NCI-H748 treated with DMSO at 0.1 percent for 48 hours (cell line): ENCODE measurements at places on chromosomes 16 and 17.

DNA sequence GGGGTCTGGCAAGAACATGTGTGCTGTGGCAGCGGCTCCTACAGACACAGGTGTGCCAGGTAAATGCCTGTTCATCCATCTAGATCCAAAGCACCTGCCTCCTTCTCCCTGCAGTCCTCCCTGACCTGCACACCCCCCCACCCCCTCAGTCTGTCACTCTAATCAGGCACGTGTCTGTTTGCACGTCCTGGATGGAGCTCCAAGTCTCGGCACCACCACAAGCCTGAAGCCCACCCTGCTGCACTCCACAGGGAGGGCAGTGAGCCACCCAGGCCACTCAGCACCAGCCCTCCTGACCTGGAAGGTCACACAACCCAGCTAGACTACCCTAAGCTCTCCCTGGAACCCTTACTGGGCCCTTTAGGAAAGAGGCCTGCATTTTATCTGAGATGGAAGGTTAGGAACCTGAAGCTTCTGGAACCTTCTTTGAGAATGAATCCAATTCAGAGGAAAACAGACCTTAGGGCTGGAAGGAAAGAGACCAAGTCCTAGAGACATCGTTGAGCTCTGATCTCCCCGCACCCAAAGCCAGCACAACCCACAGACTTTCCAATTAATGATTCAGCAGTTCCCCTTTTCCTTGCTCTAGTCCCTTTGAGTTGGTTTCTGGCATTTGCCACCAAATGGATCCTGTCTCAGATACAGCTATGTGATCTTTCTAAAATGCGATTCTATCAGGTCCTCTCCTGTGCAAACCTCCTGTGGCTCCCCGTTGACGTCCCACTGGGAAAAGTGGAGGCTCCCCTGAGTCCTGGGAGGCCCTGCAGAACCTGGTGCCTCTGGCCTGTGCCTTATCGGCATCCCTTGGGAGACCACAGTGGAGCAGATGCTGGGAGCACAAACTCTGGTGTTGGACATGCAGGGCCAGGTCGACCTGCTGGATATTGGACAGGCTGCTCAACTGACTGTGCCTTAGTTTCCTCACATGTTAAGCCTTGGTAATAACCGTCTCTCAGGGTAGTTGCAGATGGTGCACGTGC lies 67.9 kb downstream of the PRMT7 start:
- no peak for DNase-seq

GRCh38 chr17:10613775-10614513 lies 43.2 kb downstream of the MYH3 start:
- no peak for DNase-seq

DNA sequence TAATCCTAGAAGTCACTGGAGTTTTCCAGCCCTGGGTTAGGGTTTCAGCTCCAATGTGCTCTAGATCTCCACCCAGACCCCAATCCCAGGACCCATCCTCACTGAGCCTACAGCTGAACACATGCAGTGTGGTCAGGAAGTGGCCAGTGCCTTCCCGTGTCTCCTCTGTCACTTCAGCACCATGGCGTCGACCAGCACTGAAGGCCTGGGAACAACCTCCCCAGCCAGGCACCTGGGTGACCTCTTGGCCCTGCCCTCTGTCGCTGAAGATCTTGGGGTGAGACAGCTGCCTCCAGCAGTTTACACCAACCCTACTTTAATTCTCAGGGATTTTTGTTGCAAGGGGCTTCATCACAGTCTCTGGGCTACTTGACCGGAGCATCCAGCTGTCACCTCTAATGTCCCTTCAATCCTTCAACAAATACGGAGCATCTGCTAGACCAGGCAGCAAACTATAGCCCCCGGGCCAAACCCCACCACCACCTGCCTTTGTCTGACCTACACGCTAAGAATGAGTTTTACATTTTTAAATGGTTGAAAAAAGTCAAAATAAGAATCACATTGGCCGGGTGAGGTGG lies 18.0 kb upstream of the GSG1L start:
- no peak for DNase-seq

DNA sequence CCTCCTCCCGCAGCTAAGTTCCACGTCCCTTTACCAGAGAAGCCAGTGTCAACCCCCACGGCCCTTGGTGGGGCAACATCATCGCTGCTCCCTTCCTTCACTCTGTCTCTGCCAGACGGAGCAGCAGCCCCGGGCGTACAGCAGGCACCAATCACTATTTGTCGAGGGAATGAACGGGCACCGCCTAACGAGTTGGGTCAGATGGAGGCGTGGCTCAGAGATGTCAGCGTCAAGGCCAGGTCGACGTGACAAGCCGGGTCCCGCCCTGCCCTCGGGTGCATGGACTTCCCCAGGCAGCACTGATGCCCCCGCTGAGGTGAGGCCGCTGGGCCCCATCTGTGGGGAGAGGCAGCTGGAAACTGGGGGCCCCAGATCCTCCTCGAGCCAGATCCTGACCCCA lies 50.0 kb downstream of the CBFA2T3 start:
- DNase-seq = no peak

DNA sequence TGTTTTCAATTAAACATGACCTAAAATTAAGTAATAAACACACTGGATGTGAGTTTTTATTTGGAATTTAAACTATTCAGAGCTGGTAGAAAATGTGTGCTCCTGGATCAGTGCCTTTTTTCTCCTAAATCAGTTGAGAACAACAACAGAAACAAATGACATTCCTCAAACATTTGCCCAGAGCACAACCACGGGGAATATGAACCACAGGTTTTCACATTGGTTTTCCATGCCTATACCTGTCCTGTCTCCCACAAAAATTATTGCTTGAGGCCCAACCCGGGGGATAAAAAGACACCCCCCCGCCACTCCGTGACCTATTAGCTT lies 6.8 kb downstream of the HSBP1 start:
- DNase-seq = no peak

- no peak for DNase-seq
Measured at GRCh38 chr16:10178080-10178479, 4.1 kb downstream of the GRIN2A start.

GRCh38 chr16:14529010-14529669 lies 100.9 kb downstream of the PARN start:
- peak; percentile 38 for DNase-seq

- peak; percentile 30 for DNase-seq
Measured at GRCh38 chr17:41917679-41918313, 955 bp downstream of the ACLY start.

GRCh38 chr17:79618383-79619067 lies 7.7 kb upstream of the RBFOX3 start:
- no peak for DNase-seq

DNA sequence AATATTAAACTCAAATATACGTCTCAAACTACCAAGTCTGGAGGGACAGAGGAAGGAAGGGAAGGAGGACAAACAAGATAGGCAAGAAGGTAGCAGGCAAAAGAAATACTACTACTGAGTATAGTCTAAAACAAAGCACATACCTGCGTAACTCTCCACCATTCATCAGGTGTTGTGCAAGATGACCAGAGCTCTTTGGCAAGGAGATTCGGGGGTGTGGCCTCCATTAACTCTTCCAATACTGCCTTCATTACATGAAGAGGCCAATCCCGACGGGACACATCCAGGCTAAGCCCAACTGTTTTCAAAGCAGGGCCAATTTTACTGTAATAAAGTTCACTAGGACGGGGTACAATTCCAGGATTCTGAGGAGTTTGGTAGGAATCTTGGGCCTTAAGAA lies 38.2 kb upstream of the ARL6IP1 start:
- no peak for DNase-seq

DNA sequence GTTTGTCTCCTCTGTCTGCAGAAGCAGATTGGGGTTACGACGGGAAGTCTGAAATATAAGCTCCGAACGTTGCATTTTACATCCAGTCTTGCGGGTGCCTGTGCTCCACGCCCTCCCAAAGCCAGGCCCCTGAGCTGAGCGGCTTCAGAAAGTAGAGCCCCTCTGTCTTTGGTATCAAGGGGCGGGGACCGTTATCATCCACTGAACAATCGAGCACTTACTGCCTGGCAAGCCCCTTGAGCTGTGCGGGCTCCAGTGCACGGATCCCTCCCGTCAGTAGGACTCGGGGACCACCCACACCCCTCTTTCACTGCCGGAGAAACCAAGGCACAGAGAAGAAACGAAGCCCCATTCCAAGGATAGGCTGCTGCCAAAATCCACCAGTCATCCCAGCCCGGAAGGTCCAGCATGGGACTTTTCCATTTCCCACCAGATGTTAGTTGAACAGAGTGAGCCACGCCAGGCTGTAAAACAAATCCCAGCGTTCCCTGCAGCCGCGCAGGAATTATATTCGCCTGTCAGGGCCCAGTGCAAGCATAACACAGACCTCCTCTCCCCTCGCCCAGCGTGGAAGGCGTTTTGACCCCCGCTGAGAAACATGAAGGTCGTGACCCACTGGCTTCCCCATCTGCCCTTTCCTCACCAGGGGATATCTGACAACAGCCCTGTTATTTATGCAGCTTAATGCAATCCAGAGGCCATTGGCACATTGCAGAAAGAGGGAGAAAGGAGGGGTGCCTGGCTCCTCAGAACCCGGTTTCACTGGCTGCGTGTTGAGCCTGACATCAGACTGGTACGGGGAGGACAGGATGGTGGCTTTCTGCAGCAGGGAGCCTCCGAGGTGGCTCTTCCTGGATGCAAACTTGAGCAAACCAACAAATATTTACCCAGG lies 212.2 kb upstream of the FOXF1 start:
- DNase-seq = no peak

DNA sequence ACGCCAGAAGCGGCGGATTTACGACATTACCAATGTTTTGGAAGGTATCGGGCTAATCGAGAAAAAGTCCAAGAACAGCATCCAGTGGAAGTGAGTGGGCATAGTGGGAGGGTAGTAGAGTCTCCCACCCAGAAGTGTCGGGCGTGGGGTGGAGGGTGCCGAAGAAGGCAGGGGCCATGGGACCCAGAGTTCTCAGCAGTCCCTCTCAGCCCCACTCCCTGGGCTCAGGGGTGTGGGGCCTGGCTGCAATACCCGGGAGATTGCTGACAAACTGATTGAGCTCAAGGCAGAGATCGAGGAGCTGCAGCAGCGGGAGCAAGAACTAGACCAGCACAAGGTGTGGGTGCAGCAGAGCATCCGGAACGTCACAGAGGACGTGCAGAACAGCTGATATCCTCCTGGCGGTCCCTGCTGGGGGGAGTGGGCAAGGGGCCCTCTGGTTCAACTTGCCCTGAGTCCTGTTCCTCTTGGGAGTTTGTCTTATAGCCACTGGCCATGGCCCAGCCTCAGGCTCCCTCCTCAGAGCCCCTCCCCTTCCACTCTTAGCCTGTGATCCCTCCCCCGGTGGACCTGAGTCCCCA lies 916 bp downstream of the E2F4 start:
- no peak for DNase-seq

- no peak for DNase-seq
Measured at GRCh38 chr17:73952480-73953205, 250.8 kb upstream of the RPL38 start.

DNA sequence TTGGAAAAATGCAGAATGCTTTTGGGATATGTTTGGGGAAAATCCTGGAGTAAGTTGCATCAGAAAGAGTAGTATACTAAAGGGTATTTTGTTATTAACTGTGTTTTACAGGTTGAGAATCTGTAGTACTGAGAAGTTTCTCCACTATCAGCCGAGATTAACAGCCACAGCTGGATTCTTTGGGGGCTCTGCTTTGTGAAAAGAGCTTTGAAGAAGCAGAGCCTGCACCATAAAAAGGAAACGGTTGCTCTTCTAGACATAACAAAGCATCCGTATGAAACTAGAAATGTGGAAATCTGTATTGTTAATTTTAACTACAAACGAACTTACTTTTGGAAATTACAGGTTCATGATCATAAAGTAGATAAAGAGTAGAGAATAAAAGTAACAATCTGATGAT lies 5.3 kb downstream of the NLK start:
- no peak for DNase-seq

DNA sequence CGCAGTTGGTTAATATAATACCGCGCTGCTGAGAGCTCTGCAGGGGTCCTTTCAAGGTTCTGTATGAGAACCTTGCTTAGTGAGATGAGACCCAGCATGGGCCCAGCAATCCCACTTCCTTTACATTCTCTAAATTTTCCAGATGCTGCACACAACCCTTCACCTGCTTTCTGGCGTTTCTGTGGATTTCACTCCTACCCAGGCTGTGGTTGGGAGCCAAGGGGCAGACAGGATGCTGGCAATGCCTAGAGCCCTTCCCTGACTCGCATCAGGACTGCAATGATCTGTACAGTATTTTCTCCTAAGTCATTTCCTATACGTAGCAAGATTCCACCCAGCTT lies 10.1 kb upstream of the PIPOX start:
- DNase-seq = no peak

DNA sequence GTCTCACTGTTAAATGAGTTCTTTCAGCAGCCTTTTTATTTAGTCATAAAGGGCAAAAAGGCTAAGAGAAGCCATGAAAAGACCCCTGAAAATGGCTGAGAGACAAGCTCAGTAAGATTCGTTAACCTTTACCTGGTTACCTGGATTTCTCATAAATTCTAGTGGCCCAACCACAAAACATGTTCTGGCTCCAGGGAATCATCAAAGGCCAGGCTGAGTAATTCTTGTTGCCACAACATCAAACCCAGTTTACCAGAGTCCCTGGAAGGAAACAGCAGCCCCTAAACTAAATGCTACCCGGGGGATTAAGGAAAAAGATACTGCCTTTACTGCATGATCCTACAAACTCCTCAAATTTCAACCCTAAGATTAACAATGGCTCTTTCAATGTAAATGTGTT lies 15.8 kb downstream of the CYTH1 start:
- no peak for DNase-seq

- DNase-seq = no peak
Measured at GRCh38 chr17:45081047-45081703, 20.1 kb downstream of the NMT1 start.

DNA sequence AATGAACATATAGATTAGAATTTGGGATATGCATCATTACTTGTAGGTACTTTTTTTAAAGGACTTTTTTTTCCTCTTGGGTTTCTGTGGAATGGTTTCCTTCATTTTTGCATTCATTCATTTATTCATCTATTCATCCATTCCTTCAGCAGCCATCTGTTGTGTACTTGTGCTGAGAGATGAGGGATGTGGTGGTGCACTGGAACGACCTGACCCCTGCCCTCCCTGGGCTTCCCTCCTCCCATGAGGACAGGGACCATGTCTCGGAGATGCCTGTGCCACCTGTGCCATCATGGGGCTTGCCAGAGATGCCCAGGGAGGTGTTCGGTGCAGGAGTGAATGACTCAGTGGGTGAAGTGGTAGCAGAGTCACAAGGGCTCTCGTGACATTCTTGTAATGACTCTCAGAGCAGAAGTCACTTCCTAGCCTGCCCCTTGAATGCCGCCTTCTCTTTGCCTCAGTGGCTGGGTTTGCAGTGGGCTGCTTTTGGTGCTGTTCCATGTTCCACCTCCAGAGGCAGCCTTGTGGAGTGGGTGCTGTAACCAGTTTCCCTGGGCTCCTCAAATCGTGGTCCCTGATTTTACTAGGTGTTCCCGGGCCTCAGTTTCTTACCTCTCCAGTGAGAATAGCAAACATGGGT lies 43.9 kb downstream of the CLEC16A start:
- DNase-seq = no peak

- no peak for DNase-seq
Measured at GRCh38 chr17:74552037-74552436, 6.1 kb upstream of the CD300C start.
